ENCODE measurements at places on chromosomes 2 and 18. TPM values are rescaled to one million over a fixed set of nuclear protein-coding genes. Genes with fewer than 3 reads are reported as not detected.

GRCh38 chr2:37676274-37676673, 4.8 kb upstream of the CDC42EP3 start:
- H3K4me3 ChIP-seq: no peak overlapping the region
- DNase-seq: no peak
- H3K4me1 ChIP-seq: peaks cover 22% of the 10 kb centered on the region
- no peaks in the 10 kb centered on the region for H3K27me3 ChIP-seq

DNA sequence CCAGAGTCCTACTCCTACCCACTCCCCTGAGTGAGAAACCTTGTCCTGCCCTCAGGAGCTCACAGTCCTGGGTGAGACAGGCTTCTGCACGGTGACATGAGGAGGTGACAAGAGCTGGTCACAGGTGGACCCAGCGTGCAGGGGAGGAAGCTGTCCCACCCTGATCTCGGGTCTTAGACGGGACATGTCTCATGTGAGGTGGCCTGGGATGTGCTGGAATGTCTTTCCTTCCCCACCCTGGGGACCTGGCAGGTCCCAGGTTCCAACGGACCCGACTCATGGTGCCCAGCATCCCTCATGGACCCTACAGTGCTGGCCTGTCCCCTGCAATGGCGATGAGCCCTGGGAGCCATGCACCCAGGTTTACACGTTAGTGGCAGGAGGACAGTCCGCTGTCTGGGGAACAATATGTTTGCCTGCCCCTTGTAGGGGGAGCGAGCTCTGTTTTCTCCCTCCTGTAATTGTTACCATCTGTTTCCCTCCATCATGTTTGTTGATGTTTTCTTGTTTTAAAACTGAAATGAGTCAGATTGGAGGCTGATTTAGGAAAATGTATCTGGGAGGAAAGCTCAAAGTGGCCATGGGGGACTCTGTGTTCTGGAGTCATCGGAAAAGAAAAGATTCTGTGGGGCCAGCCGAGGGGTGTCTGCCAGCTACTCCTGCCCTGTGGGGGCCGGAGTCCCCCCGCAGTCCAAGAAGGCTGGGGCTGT, 238.1 kb downstream of the KLHL29 start:
- DNase-seq: peak; percentile 30
- H3K27ac ChIP-seq: no peak overlapping the region
- no peaks in the 10 kb centered on the region for H3K27me3 ChIP-seq
- H3K4me1 ChIP-seq: no peaks in the 10 kb centered on the region
- no peak overlapping the region for H3K4me3 ChIP-seq

DNA sequence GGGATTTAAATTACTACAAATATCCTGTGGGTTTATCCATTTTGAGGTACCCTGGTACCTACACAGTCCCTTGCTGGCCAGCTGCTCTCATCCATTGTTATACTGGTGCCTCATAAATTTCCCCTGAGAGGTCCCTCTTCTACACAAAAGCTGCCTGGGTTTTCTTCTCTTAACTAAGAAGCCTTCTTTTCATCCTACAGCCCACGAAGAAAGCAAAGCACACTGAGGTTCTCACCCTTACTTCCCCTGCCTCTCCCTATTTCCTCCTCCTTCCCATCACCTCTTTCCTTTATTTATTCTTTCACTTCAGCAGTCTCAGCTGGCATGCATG, 154.9 kb downstream of the CSRNP3 start:
- H3K4me1 ChIP-seq: no peaks in the 10 kb centered on the region
- H3K36me3 ChIP-seq: no peaks in the 10 kb centered on the region
- no peaks in the 10 kb centered on the region for H3K27me3 ChIP-seq
- H3K27ac ChIP-seq: no peak overlapping the region

GRCh38 chr18:55400081-55400480, 187.9 kb downstream of the TCF4 start:
- H3K27me3 ChIP-seq: no peaks in the 10 kb centered on the region
- H3K4me1 ChIP-seq: peaks cover 23% of the 10 kb centered on the region
- H3K4me3 ChIP-seq: peak overlapping the region; percentile 36
- H3K27ac ChIP-seq: peak overlapping the region; percentile 57
- H3K36me3 ChIP-seq: no peaks in the 10 kb centered on the region

DNA sequence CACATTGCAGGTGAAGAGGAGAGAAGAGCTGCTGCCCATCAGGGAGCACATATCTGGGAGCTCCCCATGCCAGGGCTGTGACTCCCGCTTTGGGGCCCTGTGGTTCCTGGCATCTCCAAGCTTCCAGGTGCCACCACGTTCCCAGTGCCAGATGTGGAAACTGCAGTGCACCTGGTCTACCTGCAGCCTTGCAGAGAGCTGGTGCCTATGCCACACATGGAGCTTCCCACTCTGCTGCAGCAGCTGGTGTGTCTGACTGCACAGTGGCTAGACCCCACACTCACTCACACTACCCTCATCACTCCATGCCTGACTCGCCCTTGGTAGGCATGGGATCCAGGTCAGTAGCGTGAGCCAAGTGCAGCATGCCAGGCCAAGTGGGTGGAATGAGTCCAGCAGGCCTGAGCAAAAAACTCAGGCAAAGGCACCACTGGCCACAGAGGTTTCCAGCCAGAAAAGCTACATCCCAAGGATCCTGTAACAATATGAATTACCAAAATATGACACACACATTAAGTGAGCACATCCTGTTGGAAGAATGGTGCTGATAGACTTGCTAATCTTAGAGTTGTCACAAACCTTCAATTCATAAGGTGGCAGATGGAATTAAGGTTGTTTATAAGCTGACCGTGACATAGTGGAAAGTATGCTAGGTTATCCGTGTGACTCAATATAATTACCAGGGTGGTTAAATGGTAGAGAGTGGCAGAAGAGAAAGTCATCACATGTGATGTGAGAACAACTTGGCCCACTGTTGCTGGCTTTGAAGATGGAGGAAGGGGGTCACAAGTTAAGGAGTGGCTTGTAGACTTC, 150.9 kb downstream of the EHBP1 start:
- DNase-seq: no peak
- H3K27ac ChIP-seq: no peak overlapping the region
- no peaks in the 10 kb centered on the region for H3K27me3 ChIP-seq
- H3K4me3 ChIP-seq: no peak overlapping the region
- H3K36me3 ChIP-seq: peaks cover 4% of the 10 kb centered on the region

DNA sequence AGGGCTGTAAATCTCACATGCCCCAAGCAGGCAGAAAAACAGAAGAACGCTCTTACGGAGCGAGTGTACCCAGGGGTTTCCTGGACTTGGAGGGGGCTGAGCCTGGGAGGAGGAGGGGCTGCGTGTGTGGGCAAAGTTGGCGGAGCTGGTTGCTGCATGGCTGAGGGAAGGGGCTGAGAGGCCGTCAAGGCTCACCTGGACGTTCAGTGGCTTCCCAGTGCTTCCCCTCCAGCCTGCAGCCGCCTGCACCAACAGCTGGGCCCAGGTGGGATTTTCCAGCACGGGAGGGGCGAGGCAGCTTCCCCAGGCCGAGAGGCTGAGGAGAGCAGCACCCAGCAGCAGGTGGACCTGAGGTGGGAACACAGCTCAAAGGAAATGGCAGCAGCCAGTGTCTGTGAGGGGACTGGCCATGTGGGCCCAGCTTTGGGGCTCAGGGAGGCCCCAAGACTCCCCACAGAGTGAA, 70.6 kb upstream of the CTDP1 start:
- H3K27me3 ChIP-seq: peaks cover 3% of the 10 kb centered on the region
- H3K27ac ChIP-seq: no peak overlapping the region
- DNase-seq: peak; percentile 15
- H3K4me1 ChIP-seq: no peaks in the 10 kb centered on the region
- H3K4me3 ChIP-seq: no peak overlapping the region
- no peaks in the 10 kb centered on the region for H3K36me3 ChIP-seq

GRCh38 chr2:140422759-140423158, 1642.6 kb upstream of the NXPH2 start:
- DNase-seq: no peak
- H3K27ac ChIP-seq: no peak overlapping the region
- no peaks in the 10 kb centered on the region for H3K27me3 ChIP-seq
- no peaks in the 10 kb centered on the region for H3K4me1 ChIP-seq
- H3K36me3 ChIP-seq: no peaks in the 10 kb centered on the region

DNA sequence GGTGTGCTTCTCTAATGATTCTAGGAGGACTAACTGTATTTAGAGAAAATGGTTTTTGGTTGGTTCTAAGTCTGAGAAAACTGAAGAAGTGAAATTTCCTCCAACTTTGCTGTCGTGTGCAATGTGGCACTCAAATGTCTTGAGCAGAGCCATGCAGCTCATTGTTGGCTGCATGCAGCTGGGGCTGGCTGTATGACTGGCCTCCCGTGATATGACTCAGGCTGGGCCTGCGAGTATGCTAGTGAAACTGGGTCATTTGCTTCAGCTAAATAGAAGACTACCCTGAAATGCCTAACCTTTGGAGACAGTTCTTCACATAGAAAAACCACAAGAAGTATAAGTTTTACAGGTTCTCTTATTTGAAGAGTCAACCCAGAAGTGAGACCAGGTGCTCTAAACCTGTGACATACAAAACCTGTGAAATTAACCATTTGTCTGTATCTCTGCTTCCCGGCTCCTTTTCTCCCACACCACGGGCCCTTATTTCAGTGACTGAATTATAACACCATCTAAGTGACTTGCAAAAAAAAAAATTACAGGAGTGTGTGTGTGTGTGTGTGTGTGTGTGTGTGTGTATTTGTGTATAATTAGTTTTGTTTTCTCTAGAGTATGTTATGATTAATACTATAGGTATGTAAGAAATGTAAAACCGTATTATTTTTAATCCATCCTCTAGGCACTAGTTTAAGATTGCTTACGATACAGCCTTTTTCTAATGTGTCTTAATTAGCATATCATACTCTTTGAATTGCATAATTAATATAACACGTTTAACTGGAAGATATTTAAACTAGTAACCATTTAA, 15.9 kb downstream of the POLI start:
- no peak overlapping the region for H3K27ac ChIP-seq
- peaks cover 62% of the 10 kb centered on the region for H3K36me3 ChIP-seq
- no peaks in the 10 kb centered on the region for H3K4me1 ChIP-seq
- no peaks in the 10 kb centered on the region for H3K27me3 ChIP-seq

DNA sequence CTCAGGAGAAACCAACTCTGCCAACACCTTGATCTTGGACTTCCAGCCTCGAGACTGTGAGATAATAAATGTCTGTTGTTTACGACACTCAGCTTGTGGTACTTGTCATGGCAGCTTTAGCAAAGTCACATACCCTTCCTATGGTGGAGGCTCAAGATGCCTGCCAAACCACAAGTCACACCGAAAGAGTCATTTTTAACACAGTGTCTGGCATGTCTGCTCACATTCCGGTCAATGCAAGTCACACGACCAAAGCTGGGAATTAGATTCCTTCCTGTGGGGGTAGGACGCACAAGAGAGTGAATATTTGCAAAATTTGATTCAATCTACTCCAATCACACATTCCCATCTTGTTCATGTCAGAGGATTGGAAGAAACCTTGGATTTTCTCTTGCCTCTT, 24.6 kb downstream of the KCNE4 start:
- no peak overlapping the region for H3K27ac ChIP-seq
- no peaks in the 10 kb centered on the region for H3K4me1 ChIP-seq
- no peak overlapping the region for H3K4me3 ChIP-seq
- DNase-seq: no peak
- no peaks in the 10 kb centered on the region for H3K27me3 ChIP-seq

DNA sequence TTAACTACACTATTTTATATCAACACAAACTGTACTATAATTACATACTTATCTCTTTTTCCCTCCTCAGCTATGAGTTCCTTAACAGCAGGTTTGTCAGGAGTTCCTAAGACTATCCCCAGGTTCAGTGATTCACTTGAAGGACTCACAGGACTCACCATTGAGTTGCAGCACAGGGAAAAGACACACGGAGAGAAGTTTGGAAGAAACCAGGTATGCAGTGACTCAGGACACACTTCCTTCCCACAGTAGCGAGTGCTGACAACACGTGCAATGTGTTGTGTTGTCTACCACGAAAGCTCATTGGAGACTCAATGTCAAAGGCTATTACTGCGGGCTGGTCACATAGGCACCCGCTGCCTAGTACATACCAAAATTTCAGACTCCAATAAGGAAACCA, 32.0 kb downstream of the MGAT4A start:
- H3K4me3 ChIP-seq: no peak overlapping the region
- no peaks in the 10 kb centered on the region for H3K27me3 ChIP-seq
- peaks cover 58% of the 10 kb centered on the region for H3K4me1 ChIP-seq
- no peak overlapping the region for H3K27ac ChIP-seq

DNA sequence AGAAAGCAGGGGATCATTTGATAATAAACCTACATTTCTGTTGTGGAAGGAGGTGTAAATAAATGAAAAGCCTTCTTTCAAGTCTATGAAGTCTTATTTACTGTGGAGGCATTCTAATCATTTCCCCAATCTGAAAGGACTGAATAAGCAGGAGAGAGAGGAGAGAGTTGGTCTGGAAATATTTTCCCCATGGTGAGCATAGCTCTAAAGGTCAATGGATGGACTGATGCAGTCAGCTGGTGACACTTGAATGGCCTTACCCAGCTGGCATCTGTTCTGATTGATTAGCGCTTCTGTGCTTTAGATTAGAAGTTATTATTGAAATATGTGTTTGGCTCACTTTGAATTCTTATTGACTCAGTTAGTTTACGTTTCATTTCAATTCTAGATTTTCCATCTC, 122.7 kb downstream of the PARD3B start:
- no peaks in the 10 kb centered on the region for H3K36me3 ChIP-seq
- H3K27me3 ChIP-seq: no peaks in the 10 kb centered on the region
- no peak for DNase-seq
- no peak overlapping the region for H3K4me3 ChIP-seq
- H3K4me1 ChIP-seq: peaks cover 14% of the 10 kb centered on the region
- no peak overlapping the region for H3K27ac ChIP-seq

- no peak for DNase-seq
- no peak overlapping the region for H3K4me3 ChIP-seq
- no peak overlapping the region for H3K27ac ChIP-seq
- H3K36me3 ChIP-seq: peaks cover 25% of the 10 kb centered on the region
Observed at GRCh38 chr2:222568865-222569264, 87.0 kb downstream of the FARSB start.

DNA sequence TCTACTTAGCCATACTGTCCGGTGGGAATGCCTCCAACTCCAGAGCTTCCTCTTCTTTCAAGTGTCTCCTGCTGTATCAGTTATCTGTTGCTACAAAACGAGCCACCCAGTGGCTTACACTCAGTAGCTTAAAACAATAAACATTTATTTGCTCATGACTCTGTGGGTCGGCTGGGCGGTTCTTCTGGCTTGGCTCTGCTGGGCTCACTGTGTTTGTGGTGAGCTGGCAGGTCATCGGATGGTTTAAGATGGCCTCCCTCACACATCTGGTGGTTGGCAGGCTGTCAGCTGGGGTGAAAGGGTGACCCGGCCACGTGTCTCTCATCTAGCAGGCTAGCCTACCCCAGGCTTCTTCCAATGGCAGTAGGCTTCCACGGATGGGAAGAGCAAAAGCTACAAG, 122.4 kb upstream of the SLC1A4 start:
- no peak overlapping the region for H3K27ac ChIP-seq
- no peak for DNase-seq
- no peak overlapping the region for H3K4me3 ChIP-seq
- peaks cover 15% of the 10 kb centered on the region for H3K4me1 ChIP-seq
- no peaks in the 10 kb centered on the region for H3K36me3 ChIP-seq

DNA sequence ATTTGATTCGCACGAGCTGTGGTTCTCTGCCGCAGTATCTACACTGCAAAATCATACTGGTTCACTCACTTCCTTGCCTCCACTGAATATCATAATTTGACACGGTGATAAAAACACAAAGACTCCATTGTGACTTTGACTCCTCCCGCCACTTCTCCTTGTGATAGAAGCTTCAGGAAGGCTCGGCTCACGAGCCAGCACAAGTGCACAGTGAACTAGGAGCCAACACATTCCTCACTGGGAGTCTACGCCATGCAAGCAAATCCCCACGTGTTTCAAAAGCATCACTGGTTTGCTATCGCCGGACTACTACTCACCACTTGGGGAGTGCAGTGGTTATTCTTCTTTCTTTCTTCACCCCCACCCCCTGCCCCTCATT, 293.3 kb upstream of the PARD3B start:
- no peaks in the 10 kb centered on the region for H3K27me3 ChIP-seq
- H3K4me3 ChIP-seq: no peak overlapping the region

Gene ST6GAL2
- 0.92 TPM for total RNA-seq

Gene OR6B2
- total RNA-seq: not detected

Gene EDAR
- 0.12 TPM for total RNA-seq

Gene STON1
- total RNA-seq: 33.4 TPM

Gene HK2
- total RNA-seq: 86.7 TPM

Data from lower lobe of right lung (tissue), 2 donors.